Omental fat pad (tissue), 4 donors: ENCODE measurements at places on chromosomes 6 and 20.

- DNase-seq, result peak; percentile 95
Observed at GRCh38 chr6:27902335-27903314, 9.6 kb downstream of the OR2B2 start.

GRCh38 chr6:147757291-147757690, 248.8 kb downstream of the SAMD5 start:
- DNase-seq, result no peak

DNA sequence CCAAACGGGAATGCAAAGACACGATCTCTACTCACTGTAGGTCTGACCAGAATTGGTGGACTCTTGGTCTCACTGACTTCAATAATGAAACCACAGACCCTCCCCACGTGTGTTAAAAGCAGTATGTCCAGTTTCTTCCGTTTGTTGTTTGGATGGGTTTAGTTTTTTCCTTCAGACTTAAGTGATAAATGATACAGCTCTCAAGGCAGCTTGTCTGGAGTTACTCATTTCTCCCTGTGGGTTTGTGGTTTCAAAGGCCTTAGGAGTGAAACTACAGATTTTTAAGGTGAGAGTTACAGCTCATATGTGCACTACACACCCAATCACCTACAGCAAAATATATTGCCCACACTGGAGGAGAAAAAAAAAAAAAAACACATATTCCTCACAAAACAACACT, 86.7 kb upstream of the STMND1 start:
- no peak for DNase-seq

GRCh38 chr20:61521687-61522420, 269.8 kb downstream of the CDH4 start:
- no peak for DNase-seq
